ENCODE measurements at places on chromosomes 7 and 10. TPM values are rescaled to one million over a fixed set of nuclear protein-coding genes. Genes with fewer than 3 reads are reported as not detected.

DNA sequence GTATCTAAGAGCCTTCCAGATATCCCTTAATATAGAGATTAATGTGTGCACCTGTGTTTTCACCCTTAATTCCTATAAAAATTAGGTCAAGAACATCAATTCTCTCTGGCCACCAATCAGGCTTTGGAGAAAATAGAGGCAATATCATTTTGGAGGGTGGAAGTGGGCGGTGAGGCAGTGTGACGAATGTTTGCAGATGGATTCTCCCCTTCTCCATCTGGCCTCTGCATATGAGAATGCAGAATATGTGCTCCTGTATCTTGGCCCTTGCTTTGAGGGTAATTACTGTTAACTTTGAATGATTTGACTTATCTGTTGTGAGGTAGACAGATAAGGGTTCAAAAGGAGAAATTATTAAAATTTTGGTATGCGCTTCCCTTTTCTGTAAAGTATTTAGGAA is 304.0 kb upstream of the NPSR1 start:
- DNase-seq: no peak

- DNase-seq: no peak
These were observed 69.2 kb downstream of the CDHR3 start for GRCh38 chr7:106032295-106032694.

- DNase-seq: no peak
These were observed 774 bp downstream of the PON2 start for GRCh38 chr7:95433952-95434556.

- no peak for DNase-seq
These were observed 40.5 kb downstream of the MTPN start for GRCh38 chr7:135936497-135937217.

Gene PTF1A
- not detected for total RNA-seq

Gene AKR1C4
- not detected for total RNA-seq

Gene ZNF467
- 12.1 TPM for total RNA-seq

Gene PLEKHS1
- total RNA-seq: 0.36 TPM

Gene HOXA6
- total RNA-seq: 11.5 TPM

Gene SPDYE9
- not detected for total RNA-seq

Gene SFTPD
- 2.2 TPM for total RNA-seq

Gene LFNG
- total RNA-seq: 155 TPM
